ENCODE measurements at places on chromosomes 11 and 22.
A peak's percentile ranks its signal among the peaks of the same experiment; 100 is the strongest.

- no peak for DNase-seq
These were observed 1.6 kb downstream of the DIXDC1 start for GRCh38 chr11:111938687-111939160.

DNA sequence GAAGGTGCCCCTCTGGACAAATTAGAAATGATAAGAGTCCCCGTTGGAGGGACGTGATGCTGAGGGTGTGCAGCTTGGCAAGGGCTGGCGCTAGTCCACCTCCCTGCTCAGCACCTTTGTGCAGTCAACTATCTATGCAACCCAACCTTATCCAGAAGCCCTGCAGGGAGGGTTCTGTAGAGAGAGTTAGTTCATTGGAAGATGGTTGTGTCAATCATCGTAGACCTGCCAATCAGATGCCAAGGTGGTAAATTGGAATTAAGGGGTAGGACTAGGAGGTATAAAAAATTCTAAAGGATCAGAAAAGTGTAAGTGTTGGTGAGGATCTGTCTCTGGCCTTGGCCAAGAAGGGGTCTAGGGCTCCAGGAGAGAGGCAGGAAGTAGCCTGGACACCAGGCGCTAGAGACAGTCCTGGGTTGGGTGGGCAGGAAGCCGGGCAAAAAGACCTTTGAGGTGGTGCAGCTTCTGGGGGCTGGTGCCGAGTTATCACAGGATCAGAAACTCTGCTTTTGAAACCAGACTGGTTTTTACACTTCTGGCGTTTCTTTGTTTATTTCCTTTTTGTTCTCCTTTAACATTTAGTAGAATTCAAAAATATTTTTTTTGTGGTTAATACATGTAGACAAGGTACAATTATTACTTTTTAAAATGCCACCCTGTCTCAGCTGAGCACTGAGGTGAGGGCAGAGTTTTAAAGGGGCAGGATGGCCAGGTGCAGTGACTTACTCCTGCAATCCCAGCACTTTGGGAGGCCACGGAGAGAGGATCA lies 1.6 kb downstream of the C1QTNF6 start:
- DNase-seq: peak; percentile 13

- DNase-seq: no peak
These were observed at the start of gene SLC1A2 for GRCh38 chr11:35419184-35419829. Gene SLC1A2, minus strand, starts transcription at chr11:35419558. Its CDS starts 592 bp downstream, at chr11:35418966.

- no peak for DNase-seq
These were observed 22.0 kb downstream of the RSPH14 start for GRCh38 chr22:23119494-23120414.

DNA sequence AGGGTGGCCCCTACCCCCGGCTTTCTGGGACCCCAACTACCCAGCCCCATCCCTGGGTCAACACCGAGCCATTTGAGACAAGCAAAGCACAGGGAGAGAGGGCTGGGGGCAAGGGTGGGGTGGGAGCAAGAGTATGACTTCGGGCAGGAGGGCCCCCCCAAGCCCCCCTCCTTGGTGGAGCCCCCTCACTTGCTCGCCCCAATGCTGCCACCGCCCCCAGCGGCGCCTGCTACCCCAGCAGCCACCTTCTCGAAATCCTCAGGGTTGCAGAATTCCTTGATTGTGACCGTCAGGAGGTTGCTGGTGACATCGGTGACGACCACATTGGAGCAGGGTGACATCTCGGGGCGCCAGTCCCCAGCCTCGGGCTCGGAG lies 6.0 kb downstream of the CBX6 start:
- DNase-seq: no peak

GRCh38 chr11:122337704-122338103 lies 221.7 kb upstream of the BLID start:
- no peak for DNase-seq

GRCh38 chr11:34459507-34460162 lies 20.9 kb downstream of the CAT start:
- DNase-seq: no peak

- DNase-seq: no peak
These were observed 286.2 kb upstream of the NARS2 start for GRCh38 chr11:78860720-78861422.

GRCh38 chr11:127972816-127973215 lies 614.5 kb downstream of the ETS1 start:
- DNase-seq: no peak

- no peak for DNase-seq
These were observed 17.4 kb downstream of the SMCO4 start for GRCh38 chr11:93525601-93526345.

All from LoVo (cell line).